ENCODE measurements at places on chromosomes 11 and 22.
A peak's percentile ranks its signal among the peaks of the same experiment; 100 is the strongest.

GRCh38 chr11:26027887-26028286 is 304.0 kb upstream of the ANO3 start:
- DNase-seq = no peak

DNA sequence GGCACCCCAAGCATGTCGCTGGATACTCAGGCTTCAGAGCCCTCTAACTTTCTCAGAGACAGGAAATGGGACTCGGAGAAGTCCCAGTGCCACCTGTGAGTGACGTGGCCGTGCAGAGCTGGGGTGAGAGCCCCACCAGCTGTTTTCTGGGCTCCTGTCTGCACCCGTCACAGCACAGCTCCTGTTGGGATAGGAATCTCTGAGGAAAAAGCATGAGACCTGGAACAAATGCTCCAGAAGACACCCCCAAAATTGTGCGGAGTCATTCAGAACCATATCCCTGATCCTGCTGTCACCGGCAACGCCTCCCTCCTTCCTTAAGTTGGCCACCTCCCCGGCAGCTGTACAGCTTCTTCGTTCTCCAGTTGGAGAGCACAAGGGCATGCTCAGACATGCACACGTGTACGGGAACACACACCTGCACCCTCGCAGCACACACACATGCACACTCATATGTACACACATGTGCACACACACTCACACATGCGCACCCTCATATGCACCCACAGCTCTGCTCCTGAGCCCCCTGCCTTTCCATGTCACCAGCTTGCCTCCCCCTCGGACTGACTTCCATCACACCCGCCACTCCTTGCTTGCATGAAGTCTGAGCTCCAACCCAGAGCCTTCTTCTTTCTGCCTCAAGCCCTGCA is 1430.0 kb downstream of the BRD1 start:
- DNase-seq = no peak

DNA sequence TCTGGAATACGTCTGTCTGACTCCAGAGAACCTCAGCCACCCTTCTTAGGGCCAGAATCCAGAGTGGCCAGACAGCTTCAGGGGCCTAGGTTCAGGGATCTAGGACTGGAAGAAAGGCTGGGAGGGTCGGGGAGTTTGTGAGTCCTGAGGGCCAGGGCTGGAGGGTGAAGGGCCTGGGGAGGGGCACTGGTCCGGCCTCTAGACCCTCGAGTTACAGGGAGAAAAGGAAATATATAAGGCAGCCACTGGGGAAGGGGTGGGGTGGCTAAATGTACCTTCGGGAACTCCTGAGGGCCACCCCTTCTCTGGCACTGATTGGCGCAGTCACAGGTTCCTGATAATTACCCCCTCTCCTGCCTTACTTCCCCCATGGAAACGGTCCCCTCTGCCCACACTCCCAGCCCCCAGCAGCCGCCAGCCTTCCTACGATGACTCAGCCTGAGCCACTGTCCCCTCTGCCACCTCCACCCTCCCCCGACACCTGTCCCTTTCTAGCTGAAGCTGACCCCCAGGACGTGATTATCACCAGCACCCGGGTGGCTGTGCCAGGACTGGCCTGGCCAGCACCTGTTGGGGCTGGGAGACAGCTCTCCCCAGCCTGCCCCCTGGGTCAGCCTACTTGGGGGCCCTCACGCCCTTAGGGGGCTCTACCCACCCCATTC is 26.4 kb downstream of the MB start:
- no peak for DNase-seq

DNA sequence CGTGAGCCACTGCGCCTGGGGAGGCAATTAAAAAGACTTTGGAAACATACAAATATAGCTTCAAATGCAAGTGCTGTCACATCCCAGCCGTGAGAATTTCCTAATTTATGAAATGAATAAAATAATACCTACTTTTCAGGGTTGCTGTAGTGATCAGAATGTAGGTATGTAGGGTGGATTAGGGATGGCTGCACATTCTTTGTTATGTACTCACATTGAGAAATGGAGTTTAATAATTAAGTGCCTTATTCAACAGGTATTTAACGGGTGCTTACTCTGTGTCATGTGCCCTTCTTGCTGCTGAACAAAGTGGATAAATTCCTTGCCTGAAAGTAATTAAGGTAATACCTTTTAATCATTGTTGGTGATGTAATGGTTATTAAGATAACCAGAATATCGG is 37.0 kb downstream of the MMP7 start:
- no peak for DNase-seq

GRCh38 chr11:125512106-125512505 is 16.0 kb upstream of the FEZ1 start:
- no peak for DNase-seq

DNA sequence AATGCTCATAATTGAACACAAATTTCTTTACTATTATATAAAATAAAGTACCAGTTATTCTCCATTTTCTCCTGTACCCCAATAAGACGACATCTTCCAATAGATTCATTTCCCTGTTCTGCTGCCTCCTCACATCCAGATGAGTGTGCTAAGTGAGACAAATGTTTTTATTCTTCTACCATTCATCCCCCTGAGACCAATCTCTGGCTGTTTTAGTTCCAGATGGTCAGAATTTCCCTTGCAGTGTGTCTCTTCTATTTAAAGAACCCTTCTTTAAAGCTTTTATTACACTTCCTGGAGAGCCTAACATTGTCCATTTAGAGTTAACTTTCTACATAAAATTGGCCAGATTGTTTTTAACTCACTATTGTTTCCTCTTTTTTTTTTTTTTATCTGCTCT is 41.2 kb upstream of the GLYATL1 start:
- no peak for DNase-seq

- DNase-seq = no peak
Observed at GRCh38 chr11:94546162-94546470, 2.4 kb downstream of the FUT4 start.

DNA sequence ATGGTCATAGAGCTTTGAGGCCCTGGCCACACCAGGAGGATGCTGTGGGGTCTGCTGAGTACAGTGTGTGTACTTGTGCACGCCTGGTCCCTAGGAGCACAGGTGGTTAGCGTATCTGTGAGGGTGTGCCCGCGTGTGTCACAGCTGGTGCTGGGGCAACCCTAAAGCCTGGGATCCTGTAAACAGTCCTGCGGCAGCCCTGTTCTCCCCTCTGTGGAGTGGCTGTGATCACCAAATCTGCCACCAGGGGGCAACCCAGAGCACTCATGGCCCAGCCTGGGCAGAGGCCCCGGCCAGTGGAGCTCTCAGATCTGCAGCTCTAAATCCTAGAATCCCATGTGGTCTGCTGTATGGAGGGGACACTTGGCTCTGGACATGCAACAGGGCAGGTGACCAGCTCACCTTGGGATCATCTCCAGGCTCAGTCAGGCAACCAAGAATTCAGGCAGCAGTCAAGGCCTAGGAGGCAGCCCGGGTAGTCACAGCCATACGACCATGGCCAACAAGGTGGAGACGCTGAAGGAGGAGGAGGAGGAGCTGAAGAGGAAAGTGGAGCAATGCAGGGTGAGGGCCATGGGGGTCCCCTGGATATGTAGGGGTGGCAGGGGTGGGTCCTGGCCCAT is 3.9 kb downstream of the SH3BP1 start:
- DNase-seq = peak; percentile 79

GRCh38 chr22:38802671-38803121 is 8.8 kb upstream of the DNAL4 start:
- no peak for DNase-seq

DNA sequence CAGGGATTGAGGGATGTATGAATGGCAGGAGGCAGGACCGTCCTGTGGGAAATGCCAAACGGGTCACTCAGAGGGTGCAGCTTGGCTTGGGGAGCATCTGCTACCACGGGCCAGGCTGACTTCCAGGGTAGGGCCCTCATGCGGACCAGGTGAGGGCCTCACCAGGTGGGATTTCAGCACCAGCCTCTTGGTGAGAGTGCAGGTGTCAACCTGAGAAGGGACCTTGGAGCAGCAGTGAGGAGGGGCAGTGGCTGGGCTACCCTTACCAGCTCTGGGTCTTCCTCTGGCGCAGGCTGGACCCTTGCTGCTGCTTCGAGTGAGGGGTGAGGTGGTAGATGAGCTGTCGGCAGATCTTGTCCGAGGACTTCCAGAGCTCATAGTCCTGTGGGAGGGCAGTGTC is 4.9 kb downstream of the LRRC75B start:
- no peak for DNase-seq

DNA sequence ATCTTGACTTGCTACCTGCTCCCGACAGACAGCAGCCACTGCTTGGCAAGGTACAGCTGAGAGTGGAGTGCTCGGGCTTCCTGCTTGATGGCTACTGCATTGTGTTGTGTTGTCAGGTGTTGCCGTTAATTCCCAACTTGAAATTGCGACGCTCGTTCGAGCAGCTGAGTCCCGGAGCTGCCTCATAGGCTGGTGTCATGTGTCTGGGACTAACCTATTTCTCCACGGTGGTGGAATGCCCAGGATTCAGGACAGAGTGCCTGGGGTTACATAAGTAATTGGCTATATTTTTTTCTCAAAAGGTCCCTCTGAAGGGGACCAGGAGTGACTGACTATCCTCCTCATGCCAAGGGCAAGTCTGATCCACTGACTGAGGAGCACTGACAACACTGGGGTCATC is 18.5 kb downstream of the COMMD9 start:
- no peak for DNase-seq

GRCh38 chr11:120903686-120904085 is 120.2 kb upstream of the TBCEL start:
- DNase-seq = no peak

DNA sequence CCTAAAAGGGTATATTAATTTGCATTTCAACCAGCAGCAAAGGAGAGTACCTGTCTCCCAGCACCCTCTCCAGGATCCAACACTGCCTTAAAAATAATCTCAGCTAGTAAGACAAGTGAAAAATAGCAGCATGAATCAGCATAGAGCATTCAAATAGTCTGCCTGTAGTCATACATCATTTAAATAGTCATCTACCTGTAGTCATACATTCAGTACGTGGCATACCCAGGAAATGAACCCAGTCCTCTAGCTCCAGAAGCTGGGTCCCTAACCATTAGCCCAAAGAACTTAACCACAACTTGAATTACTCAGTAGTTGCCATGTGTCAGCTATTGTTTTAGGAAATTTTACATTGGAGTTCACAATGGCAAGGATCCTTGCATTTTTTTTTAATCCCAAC is 9.3 kb downstream of the TENM4 start:
- DNase-seq = no peak

DNA sequence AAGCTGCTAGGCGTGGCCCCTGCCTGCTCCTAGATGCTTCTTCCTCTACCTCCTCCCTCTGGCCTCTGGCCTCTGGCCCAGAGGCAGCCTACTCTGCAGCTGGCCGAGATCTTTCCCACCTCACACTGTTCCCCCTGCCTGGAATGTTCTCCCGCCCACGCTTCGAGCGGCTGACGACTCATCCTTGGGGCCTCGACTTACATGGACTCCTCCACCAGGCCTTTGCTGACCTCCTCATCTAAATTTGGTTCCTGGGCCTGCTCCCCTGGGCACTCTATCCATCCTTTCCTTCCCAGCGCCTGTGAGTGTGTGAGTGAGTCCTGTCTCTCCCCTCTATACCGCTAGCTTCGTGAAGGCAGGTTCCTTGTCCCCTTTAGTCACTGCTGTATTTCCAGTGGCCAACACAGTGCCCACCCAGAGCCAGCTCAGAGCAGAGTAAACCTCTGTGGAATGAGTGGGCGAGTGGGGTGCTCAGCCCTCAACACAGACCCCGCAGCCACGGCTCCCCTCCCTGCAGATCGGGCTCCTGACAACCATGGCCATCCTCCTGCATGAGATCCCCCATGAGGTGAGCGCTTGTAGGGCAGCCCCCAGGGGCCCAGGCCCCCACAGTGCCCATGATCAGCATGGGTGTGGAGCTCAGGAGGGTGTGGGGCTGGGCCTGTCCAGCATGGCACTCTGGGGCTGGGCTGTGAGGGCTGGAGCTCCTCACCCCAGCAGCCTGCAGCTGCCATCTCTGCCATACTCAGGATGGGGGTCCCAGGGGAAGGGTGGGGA is 5.7 kb downstream of the SLC39A13 start:
- no peak for DNase-seq

DNA sequence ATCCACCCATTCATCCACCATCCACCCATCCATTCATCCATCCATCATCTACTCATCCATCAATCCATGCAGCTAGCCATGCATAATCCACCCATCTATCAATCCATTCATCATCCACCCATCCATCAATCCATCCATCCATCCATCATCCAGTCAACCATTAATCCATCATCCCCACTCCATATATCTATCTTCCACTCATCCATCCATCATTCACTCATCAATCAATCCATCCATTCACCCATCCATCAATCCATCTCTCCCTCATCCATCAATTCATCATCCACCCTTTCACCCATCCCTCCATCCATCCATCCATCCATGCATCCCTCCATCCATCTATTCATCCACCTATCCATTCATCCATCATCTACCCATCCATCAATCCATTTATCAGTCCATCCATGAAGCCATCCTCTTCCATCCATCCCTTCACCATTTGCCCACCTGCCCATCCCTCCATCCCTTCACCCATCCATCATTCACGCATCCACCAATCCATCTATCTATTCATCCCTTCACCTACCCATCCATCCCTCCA is 689.4 kb downstream of the BRD1 start:
- no peak for DNase-seq

GRCh38 chr22:27153386-27153785 is 496.0 kb downstream of the MIAT start:
- DNase-seq = no peak

DNA sequence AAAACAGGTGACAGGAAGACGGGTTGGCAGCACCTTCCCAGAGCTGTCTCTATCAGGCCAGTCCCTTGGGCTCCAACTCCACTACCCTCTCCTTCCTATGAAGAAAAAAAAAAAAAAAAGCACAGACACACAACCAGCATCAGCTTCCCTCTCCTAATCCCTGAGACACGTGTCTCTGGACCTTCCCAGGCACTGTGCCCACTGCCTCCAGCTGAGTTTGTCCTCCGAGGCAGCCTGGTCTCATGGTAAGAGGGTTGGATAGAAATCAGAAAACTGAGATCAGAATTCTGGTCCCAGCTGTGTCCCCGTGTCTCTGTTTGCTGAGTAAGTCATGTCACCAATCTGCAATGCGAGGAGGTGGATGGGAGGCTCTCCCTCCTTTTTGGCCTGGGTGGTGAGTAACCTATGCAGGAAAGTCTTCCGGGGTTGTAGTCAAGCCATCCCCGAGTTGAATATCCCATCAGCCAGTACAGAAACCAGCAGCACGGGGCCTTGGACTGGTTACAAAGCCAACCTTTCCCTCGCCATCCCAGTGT is 193.7 kb upstream of the TBCEL start:
- DNase-seq = no peak

- DNase-seq = no peak
Observed at GRCh38 chr11:93016595-93016994, 47.1 kb downstream of the MTNR1B start.

Data from activated T-helper 2 cell treated with anti-CD3 and anti-CD28 coated beads, Interferon-gamma antibody, Interleukin-2, Interleukin-4, amounts not matched to agents 10 μg/mL and 5 μg/mL and 100 μg/mL, durations not matched to agents 14 hours and 24 hours and 36 hours (primary cell).